Lung (tissue), 17 donors: ENCODE measurements at places on chromosomes 4 and X.

GRCh38 chr4:26105815-26106699, 192.0 kb downstream of the SMIM20 start:
- DNase-seq = peak; percentile 14

DNA sequence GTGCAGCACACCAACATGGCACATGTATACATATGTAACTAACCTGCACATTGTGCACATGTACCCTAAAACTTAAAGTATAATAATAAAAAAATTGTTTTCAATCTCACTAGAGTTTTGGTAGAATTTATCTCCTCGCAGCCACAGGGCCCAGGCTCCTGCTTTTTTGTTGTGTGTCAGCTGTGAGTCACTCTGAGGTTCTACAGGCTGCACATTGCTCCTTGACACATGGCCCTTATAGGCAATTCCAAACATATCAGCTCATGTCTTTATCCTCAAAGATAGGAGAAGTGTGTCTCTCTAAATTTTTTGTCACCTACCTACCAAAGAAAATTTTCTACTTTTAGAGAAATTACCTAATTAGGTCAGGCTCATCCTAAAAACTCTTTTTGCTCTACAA, 252.1 kb upstream of the ADGRL3 start:
- DNase-seq = no peak

- no peak for DNase-seq
Measured at GRCh38 chr4:48752246-48752645, 27.8 kb downstream of the FRYL start.

DNA sequence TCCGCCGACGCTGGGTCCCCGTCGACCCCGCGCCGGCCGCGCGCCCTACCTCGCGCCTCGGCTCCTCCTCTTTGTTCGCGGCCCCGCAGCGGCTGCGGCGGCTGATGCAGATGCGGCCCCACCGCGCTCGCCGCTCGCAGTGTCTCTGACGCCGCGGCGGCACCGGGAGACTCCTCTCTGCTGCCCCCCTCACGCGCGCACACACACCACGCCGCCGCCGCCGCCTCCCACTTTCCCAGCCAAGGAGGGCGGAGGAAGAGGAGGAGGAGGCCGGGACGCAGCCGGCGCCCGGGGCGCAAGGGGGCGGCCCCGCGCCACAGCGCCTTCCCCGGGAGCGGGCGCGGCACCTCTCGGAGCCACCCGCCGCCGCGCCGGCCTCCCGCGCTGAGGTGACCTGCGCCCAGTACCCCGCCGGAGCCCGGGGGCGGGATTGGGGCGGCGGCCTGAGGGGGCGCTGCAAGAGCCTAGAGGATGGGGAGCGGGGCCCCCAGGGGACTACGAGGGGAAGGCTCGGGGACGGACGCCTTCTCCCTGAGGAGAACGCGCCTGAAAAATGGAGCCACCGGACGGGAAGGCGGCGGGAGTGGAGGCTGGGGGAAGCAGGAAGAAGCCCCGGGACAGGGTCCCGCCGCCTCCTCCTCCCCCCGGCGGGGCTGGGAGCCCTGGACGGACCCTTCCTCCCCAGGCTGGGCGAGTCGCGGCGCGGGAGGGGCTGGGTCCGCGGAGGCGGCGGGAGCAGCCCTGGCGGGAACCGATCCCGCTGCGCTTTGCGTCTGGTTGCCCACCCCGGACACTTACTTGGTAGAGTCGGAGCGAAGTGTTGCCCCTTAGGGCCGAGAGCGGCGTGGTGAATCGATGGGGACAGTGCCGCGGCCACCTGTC, at the start of gene SH3RF1:
TSS of gene SH3RF1 (minus strand) at position 147 of the 882 bp plus-strand sequence. CDS start 1,744 bp downstream, outside the sequence.
- DNase-seq = peak; percentile 93

- DNase-seq = peak; percentile 94
Measured at GRCh38 chr4:38149997-38150671, 189.9 kb downstream of the PTTG2 start.

GRCh38 chrX:66015900-66016689, 23.8 kb downstream of the VSIG4 start:
- DNase-seq = no peak

DNA sequence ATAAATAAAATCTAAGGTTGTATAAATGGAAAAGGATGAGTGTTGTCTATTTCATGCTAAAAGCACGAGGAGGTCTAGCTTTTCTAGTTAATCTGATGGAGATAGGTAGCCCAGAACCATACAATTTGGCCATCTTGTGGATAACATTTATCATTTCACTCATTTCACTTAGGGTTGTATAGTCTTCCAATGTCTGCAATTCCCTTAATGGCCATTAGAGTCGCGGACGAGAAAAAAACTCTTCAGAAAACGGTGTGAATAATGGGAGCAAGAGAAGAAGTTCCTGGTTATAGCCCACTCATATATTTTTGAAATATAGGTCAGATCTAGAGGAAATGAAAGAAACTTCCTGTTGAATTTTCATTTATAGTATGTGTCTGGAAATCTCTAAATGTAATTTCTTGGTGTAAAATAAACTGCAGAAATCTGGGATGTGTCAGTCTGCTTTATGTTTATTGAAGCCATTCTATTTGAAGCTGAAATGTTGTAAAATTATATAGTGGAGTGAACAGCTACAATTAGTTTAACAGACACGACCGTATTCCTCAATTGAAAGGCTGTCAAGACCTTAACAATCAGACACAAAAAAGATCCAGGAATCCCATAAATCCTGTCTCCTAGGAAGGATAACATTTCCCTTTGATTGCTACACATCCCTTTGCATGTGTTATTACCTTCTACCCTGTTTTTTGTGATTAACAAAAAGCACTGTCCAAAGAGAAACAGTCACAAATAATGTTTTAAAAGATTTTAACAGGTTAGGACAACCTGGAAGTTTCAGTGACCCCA, 47.7 kb upstream of the MGST2 start:
- no peak for DNase-seq

DNA sequence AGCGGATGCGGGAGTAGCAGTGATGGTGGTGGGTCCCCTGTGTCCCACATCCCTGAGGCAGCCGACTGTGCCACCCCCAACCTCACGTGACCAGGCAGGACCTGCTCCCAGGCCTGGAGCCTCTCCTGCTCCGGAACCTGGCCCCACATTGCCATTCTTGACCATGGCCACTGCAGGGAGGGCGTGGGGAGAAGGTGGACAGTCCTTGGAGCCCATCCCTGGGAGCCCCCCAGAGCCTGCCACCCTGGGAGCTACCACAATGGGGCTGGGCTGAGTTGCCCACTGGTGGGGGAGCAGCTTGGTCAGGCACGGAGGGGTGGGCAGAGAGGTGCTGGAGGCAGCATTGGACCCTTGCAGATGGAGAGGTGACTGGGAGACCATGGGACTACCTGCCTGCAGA, 36.8 kb downstream of the TMPRSS11A start:
- no peak for DNase-seq

DNA sequence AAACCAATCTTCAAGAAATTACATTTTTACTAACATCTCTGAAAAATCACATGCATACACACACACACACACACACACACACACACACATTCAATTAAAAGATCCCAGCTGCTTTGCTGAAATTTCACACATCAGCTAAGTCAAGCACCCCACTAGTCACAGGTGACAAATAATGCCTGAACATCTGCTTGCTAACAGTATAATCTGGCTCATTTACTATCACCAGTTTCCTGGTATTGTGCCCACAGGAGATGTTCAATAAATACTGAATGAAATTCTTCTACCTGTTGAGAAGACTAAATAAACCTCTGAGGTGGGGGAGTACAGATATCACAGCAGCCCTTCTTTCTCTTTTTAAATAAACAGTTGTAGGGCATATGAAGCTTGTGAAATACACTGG, 994.0 kb downstream of the ARAP2 start:
- DNase-seq = no peak

DNA sequence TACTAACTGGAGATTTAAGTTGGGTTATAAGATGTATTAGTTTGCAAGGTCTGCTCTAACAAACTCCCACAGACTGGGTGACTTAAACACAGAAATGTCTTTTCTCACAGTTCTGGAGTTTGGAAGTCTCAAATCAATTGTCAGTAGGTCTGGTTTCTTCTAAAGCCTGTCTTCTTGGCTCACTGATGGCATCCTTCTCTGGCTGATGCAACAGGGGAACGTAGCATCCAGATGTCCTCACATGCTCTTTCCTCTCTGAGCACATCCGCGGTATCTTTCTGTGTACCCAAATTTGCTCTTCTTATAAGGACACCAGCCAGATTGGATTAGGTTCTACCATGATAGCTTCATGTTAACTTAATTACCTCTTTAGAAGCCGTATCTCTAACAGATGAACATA, 63.2 kb upstream of the BMP3 start:
- no peak for DNase-seq

DNA sequence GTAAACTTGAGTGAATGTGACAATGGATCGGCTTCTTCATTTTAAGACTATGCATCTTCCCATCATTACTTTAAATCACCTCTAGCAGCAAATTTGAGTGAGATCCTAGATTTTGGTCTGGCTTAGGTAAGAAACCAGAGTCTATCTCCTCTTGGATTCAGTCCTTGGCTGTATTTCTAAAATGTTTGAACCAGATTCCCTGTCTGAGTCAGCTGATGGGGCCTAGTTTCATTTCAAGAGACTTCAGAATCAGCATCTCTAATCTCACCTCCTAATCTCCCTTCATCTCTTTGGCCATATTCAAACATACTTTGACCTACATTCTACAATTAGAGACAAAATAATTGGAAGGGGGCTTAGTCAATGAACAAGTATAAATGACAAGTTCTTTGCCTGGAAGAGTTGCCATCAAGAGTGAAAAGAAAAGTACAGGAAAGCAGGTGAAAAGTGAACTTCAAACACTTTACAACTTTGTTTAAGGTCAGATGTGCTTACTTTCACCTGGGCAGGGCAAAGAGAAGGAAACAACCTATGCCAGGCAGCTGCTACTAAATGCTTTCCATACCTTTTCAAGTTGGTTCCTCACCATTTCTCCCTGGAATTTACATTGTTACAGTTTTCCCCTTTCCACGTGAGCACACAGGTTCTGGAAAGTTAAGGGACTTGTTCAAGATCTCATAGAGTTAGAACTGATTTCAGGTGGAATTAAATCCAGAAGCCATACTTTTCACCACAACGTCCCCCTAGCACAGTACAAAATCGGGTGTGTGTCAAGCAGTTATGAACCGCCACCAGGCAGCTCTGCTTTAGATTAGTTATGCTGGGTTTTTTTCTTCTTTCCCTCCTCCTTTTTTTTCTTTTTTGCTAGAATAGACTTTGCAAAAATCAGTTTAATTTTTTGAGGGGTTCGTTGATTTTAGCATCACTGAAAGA, 30.7 kb upstream of the PITX2 start:
- no peak for DNase-seq

- DNase-seq = no peak
Measured at GRCh38 chr4:93814722-93815121, 13.8 kb upstream of the ATOH1 start.

GRCh38 chr4:11821772-11822430, 393.2 kb upstream of the HS3ST1 start:
- peak; percentile 16 for DNase-seq

GRCh38 chr4:39278476-39278875, 87.7 kb downstream of the RFC1 start:
- no peak for DNase-seq

GRCh38 chrX:42505016-42505415, 272.9 kb downstream of the PPP1R2C start:
- DNase-seq = no peak

GRCh38 chrX:68834371-68835103, 5.7 kb downstream of the EFNB1 start:
- DNase-seq = peak; percentile 12

DNA sequence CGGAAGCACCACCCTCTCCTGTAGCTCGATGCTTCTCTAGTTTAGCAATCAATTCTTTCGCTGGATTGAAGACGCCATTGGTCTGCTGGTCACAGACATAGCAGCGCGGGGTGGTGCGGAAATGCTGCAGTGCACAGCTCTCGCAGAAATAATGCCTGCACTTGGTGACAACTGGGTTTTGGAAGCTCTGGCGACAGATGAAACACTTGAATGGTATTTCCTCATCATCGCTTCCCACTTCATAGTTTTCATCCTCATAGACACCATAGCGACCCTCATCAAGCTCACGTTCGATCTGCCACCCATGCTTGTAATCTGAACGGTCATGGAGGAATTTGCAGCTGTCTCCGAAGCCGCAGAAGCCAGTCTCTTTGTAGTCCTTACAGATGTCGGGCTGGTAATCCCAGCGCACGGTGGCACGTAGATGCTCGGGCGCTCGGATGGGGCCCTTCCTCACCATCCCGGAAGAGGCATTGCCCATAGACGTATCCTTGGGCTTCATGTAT, 854 bp downstream of the RNF113A start:
- peak; percentile 47 for DNase-seq

GRCh38 chr4:111773858-111774257, 371.4 kb upstream of the FAM241A start:
- no peak for DNase-seq

DNA sequence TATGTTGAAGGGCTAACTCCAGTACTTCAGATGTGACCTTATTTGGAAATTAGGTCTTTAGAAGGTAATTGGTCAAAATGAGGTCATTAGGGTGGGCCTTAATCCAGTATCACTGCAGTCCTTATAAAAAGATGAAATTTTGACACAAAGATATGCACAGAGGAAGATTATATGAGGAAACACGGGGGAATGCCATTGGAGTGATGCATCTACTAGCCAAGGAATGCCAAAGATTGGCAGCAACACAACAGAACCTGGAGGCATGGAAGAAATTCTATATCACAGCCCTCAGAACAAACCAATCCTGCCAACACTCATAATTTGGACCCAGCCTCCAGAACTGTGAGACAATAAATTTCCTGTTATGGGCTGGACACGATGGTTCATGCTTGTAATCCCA, 17.6 kb downstream of the TRIM61 start:
- no peak for DNase-seq

GRCh38 chr4:179871726-179872125, 2371.5 kb upstream of the TENM3 start:
- DNase-seq = no peak

GRCh38 chrX:42694260-42694815, 83.6 kb downstream of the PPP1R2C start:
- no peak for DNase-seq

DNA sequence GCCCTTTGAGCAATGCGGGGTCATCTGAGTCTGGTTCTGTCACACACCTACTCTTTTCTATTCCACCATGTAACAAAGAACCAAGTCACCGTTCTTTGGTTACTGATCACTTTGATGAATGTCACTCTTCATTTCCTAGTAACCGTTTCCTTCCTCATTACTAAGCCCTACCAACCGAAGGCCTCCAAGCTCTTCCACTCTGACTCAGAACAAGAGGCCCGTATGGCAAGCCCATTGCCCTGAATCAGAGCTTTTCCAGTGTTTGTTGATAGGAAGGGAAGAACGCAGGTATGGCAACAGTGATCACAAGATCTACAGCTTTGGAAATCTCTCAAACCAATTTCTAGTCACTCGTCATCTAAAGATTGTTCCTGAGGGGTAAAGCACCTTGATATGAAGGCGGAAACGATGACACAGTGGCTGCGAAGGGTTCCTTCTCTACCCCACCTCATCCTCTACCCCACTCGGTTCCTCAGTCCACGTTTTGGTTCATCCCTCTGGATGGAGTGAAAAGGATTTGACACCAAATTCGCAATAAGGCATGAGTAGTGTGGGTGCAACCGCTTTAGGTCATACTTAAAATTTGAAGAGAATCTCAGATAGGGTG, 28.0 kb upstream of the CD40LG start:
- DNase-seq = no peak

- DNase-seq = no peak
Measured at GRCh38 chr4:136443006-136443405, 1089.3 kb downstream of the PCDH18 start.

- peak; percentile 49 for DNase-seq
Measured at GRCh38 chr4:107719207-107719921, 670 bp downstream of the PAPSS1 start.

GRCh38 chr4:77025643-77026321, 50.0 kb downstream of the CCNI start:
- DNase-seq = no peak

GRCh38 chrX:49164589-49165360, 2.2 kb downstream of the MAGIX start:
- no peak for DNase-seq
